T follicular helper cell (primary cell): ENCODE measurements at places on chromosomes 1 and 21.

- DNase-seq: no peak
Observed at GRCh38 chr21:44658541-44658910, 794 bp downstream of the KRTAP12-3 start.

DNA sequence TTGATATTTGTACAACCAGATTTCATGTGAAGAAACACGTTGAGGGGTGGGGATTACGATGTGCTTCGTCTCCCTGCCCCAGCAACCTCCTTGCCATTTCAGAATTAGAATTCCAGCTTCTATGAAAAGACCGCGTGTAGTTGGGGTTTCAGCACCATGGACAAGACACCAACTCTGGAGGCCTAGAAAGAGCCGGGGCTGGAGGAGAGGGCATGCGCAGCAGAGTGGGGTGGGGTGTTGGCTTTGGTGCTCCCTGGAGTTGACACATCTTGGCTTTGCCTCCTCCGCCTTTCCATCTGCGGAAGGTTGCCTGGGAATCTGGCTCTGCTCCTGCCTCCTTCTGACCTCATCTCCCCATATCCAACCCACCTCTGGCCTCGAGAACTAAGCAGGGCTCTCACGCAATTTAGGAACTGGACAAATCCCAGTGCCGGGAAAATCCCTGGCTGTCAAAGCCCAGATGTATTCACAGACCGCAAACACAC is 11.8 kb downstream of the HTR6 start:
- DNase-seq: no peak

DNA sequence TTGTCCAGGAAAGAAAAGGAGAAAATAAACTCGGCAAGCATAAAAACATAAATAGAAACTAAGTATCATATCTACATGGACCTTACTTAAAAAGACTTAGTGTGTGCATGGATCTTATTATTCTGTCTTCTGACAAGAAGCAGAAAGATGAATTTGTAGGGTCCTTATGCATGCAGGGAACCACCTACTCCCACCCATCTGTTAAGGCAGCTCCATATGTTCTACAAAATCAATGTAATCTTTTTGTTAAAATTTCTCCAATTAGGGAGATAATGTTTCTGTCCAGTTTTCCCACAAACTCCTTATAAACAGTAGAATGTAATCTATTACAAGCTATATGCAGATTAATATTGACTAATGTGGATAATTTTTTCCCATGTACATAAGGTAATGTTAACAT is 13.9 kb upstream of the PTPN14 start:
- no peak for DNase-seq

- no peak for DNase-seq
Observed at GRCh38 chr1:158087320-158087927, 93.3 kb upstream of the CD1D start.

GRCh38 chr21:46159841-46160656 is 4.7 kb upstream of the FTCD start:
- no peak for DNase-seq

- no peak for DNase-seq
Observed at GRCh38 chr1:7454052-7454815, 316.9 kb upstream of the VAMP3 start.

DNA sequence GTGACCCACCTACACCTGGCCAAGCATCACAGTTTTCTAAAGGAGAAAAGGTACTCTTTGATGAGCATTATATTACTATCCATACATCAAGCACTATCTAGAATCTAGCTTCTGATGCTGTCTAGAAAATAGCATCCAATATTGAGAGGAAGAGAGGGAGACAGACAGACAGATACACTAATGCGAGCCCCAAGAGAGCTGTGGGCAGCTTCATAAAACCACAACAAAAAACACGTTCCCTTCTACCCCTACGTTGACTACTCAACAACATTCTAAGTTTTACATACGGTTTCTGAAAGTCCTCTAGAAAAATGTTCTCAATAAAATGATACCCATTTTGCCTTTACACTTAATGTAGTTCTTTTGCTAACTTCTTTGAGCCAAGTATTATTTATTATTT is 221.8 kb downstream of the SLC45A1 start:
- DNase-seq: no peak

- no peak for DNase-seq
Observed at GRCh38 chr1:94865360-94865759, 45.2 kb downstream of the SLC44A3 start.

DNA sequence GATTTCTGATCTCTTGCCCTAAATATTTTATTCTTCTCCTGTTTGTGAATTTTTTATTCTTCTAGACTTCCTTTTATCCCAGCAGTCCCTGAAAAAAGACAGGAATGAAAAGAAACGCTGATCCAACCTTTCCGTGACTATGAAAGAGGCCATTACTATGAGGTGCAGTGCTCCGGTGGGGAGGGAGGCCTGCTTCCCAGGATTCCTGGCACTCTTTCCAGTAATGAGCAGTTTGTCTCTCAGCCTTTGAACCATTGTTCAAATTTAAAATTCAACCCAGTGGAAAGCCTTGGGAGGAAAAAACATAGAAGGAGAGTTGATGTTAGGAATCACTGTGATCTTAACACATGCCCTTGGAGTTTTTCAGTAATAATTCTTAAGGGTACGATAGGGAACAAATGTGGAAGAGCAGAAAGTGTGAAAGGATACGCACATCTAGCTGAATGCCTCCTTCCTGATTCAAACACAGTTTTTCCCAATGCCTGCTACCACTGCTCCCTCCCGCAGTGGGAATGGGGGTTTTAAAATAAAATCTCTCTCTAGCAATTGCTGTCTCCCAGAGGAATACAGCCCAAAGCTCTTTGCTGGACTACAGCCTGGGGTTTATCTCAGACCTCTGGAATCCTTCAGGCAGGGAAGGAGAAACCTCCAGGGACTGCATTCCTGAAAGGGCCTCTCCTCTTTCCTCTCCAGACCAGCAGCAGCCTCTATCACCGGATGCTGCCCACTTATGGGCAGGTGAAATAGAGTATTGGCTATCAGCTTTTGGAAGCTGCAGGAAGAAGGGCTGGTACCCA is 6.1 kb downstream of the IER5 start:
- DNase-seq: no peak

GRCh38 chr1:11990303-11991032 is 10.2 kb downstream of the MFN2 start:
- no peak for DNase-seq

DNA sequence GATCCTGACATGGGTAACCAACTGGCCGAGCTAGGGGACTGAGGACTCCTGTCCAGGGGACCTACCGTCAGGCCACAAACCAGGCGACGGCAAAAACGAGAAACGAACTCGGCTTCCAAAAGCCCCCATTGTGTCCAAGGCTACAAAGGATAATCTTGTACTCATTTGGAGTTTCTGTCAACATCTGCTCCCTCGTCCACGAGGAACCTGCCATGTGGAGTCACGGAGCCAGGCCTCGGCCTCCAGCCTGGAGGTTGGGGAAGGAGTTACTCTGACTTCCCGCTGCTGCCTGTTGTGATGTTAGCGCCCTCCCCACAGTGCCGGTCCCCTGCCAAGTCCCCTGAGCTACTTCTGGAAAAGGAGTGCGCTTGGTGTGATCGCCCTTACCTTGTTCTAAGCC is 7.3 kb downstream of the KRTAP10-1 start:
- no peak for DNase-seq

DNA sequence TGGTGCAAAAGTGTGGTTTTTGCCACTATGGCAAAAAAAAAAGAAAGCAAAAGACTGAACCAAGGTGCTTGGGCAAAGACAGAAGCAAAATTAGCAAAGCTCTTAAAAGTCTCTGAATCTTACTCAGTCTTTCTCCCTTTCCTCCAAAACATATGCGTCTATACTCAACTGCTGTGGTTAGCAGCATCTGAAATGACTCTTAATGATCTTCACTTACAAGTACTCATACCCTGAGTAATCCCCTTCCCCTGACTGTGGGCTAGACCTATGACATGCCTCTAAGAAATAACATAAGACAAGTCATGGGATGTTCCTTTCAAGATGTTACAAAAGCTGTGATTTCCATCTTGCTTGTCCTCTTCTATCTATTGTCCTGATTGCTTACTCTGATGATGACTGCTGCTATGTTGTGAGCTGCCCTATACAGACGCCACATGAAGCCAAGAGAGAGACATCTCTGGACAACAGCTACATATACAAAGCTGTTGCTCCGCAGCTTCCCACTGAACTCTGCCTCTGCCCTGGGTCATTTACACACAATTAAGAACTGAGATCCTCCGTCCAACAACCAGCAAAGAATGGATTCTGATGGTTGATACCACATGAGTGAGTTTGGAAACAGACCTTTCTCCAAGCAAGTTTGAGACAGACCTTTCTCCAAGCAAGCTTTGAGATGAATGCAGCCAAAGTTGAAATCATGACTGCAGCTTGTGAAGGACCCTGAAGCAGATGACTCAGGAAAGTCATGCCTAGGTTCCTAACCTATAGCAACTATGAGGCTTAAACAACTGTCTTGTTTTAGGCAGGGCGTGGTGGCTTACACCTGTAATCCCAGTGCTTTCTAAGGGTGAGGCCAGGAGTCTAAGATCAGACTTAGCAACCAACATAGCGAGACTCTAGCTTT is 55.2 kb downstream of the PUM1 start:
- DNase-seq: no peak

DNA sequence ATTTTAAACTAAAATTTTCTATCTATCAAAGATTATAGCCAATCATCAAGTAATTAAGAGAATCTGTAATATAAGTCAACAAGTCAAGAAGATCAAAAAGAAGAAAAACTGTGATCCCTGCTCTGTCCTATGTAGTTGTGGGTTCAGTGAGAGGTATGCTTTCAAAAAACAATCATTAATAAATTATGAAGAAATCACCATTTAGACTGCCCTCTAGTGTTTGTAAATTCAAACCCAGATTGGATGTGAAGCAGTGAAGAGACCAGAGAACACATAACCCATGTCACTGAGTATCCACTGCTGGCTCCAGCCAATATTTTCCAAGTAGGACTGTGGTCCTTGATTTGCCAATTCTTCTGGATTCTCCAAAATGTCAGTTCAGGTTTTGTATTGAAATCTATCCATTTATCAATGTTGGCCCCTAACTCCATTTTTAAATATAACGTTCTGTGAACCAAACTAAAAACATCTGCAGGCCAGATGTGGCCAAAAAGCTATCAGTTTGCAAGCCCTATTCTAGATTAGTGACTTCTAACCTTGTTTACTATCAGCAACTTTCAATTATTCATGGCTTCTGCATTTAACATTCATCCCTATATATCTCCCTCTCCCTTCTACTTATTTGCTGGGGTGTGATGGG is 467.5 kb upstream of the CXADR start:
- DNase-seq: no peak

- no peak for DNase-seq
Observed at GRCh38 chr1:153659656-153660055, 1.2 kb downstream of the SNAPIN start.

DNA sequence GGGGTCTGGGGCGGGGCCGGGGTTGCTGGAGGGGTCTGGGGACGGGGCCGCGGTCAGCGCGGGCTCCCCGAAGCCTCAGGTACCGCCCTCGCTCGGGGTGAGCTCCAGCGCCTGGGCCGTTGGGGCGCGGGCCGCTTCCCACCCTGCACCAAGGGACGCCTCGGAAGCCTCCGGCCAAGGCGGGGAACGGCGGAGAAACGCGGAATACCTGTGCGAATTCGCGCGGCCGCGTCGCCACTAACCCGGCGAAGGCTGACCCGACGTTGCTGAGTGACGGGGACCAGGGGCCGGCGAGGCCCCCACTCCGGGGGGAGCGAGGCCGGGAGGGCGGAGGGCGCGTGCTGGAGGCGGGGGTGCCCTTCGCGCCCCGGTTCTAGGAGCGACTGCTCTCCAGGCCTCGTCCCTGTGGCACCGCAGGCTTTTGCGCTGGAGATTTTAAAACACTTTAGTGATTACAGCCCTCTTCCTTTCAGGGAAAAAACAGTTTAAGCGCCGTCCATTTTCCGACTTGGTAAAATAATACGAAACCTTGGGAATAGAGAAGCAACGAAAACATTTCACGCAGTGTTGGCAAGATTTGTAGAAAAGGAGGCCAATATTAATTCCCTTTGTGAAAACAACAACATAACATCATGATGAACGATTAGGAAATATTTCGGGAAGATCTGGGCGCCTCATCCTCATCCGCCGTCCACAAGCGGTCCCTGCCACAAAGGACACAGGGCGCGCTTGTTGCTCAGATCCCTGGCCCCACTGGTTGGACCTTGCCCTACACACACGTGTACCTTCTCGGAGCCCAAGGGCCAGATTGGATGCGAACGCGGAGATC is 971 bp upstream of the GNG4 start:
- no peak for DNase-seq

DNA sequence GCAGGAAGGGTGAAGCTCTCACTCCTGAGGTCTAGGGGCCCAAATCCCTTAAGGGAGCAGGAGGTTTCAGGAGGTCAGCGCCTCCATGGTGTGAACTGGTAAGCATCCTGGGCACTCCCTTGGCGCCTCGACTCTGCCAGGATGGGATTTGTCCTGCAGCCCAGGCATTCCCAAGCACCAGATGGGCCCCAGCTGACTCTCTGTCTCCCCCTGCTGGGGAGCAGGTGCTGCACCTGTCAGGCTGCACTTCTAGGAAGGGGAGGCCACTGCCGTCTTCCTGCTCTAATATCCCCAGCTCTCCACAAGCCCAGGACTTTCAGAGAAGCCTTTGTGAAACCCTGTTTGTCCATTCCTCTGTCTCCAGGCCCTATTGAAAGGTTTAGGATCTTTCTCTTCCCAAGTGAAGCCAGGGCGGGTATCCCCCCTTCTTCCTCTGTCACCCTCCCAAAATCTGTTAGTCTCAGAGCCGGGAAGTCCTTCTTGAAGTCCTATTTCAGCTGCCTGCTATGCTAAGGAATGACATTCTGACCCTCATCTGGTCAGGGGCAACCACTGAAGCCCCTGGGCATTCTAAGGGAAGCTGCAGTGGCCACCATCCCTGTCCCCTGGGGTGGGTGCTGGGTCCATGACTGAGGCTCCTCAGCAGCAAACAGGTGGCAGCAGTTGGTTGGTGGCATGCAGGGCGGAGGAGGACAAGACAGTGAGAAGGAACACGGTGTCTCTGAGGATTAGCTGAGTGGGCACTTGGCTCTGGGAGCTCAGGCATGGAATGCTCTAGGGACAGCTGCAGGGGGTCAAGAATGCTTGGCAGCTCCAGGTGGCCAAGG is 3.2 kb downstream of the MYBPH start:
- DNase-seq: peak; percentile 20

DNA sequence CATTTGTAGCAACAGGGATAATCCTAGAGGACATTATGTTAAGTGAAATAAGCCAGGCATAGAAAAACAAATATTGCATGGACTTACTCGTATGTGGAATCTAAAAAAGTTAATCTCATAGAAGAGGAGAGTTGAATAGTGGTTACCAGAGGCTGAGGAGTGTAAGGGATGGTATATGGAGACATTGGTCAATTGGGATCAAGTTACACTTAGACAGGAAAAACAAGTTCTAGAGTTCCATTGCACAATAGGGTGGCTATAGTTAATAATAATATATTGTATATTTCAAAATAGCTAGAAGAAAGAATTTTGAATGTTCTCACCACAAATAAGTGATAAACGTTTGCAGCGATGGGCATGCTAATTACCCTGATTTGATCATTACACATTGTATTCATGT is 354.6 kb downstream of the SEC16B start:
- DNase-seq: no peak
